ENCODE measurements at places on chromosomes 2 and 18.

DNA sequence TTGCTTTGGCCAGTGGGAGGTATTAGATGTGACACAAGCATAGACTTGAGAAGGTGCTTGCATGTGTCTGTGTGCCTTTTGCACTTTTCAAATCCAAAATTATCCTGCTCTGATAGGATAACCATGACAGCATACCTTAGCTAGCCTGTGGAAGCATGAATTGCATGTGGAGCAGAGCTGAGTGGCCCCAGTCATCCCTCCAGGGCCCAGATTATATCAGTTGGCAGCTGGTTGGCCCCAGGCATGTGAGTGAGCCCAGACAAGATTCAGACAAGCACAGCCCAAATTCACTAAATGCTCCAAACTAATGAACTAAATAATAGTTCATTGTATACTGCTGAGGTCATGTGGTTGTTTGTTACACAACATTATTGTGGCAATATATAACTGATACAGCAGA lies 18.8 kb downstream of the TACR1 start:
- no peak for DNase-seq

GRCh38 chr2:158724803-158725381 lies 70.2 kb upstream of the DAPL1 start:
- no peak for DNase-seq

DNA sequence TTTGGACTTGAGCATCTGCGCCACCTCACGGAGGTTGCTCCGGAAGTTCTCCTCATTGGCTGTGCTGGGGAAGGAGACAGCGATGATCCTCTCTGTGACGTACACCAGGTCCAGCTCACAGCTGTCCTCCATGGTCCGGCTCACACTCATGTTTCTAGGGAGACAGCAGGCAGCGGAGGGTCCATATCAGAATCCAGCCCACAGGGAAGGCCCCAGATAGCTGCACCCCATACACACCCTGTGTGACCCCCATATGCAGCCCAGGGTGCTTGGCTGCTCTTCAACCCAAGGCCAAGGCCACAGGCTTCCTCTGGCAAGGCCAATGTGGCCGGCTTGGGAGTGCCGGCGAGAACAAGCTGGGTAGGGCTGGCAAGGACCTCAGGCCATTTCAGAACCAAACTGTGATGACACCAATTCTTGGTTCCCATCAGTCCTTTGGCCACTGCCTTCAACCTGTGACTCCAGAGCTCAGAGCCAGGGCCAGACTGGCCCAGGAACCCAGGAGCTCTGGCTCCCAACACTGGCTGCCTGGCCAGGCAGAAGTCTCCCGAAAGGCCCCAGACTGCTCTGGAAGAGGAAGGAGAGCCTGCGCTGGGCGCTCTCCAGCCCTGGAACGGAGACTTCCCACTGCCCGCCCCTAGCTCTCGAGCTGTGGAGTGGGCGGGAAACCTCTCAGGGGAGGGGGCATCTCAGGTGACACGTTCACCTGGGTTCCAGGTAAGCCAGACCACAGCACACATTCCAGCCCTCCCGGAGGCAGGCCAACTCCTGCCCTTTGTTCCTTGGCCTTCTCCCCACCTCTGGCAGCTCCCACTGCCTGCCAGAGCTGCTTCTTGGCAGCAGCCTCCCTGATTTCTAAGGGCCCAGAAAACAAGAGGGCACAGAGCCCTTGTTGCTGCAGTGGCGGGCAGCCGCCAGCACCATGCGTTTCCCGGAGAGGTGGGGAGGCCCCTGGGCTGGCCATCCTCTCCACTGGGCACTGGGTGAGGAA lies 104.7 kb downstream of the TNS1 start:
- DNase-seq: no peak

DNA sequence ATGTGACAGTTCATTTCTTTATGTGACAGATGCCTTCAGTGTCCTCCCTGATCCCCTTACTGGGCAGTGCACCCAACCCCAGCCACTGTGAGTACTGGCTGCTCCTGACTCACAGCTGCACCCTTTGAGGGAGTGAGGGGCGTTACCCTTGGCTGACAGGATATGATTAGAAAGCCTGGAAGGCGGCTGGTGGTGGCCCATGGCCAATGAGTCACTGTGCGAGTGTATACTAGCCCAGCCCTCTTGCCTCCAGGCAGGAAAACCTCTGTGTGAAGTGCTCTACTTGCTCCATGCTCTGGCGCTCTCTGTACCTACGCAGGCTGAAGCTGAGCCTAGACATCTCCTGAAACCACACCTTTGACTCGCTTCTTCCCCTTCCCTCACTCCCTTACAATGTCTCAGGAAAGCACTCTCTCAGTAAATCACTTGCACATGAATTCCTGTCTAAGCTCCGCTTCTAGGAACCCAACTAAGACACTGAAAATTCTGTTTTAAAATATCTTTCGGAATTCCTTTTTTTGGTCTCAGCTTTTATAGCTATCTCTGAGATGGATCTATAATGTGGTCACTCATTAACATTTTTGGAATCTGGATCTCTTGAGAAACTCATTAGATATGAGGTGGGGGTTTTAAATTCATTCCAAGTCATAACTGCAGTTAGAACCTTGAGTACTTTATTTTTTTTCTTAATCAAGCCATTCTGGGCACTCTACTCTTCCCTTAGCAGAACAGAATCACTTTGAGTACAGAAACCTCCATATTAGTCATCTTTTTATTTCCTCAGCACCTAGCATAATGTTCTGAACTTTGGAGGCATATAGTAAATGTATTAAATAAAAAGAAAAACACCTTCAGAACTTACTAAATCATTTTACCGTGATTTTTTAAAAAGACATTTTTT lies 25.3 kb upstream of the STAM2 start:
- no peak for DNase-seq

- no peak for DNase-seq
These were observed 50.0 kb upstream of the SCG2 start for GRCh38 chr2:223652122-223652521.

DNA sequence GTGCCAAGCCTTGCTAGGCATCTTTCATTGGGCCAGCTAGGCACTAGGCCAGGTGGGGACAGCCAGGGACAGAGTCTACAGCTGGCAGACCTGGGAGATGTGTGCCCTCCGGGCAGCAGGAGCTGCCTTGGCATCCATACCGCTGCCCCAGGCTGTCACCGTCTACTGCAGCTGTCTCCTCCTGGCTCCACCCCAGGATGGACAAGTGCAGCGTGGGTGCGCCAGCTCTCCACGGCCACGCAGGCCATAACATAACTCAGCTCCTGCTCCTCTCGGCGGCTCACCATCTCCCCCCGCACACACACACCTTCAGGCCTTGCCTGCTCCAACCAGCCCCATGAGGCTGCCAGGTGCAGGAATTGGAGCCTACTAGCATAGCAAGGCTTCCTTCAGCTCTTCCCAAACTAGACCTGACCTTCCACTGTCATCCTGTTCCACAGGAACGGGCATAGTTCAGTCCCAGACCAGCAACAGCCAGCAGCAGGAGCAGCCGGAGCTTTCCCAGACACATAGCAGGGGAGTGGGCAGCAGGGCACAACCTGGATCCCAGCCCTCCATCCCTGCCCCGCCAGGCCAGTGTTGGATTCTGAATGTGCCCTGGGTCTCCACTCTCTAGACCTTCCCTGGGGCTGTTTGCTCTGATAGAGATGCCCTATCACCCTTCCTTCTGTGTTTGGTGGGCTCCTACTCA lies 2.5 kb upstream of the ADRA2B start:
- DNase-seq: no peak

- DNase-seq: no peak
These were observed 17.3 kb upstream of the EPC2 start for GRCh38 chr2:148627224-148627623.

DNA sequence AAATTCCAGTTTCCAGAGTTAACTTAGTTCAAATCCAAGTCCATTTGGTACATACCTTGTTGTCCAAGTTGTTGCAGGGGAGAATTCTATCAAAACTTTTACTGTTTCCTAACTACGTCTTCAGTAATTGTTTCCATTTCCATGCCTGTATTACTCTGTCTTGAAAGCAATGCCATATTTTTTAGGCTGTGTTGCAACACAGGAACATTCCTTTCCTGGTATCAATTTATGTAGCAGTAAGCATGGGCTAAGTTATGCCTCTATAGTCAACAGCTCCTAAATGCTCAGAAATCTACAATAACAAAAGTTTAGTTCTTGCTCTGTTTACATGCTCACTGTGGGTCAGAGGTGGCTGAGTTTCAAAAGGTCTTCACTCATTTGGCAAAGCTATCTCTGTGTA lies 1943.8 kb upstream of the PIK3C3 start:
- no peak for DNase-seq

DNA sequence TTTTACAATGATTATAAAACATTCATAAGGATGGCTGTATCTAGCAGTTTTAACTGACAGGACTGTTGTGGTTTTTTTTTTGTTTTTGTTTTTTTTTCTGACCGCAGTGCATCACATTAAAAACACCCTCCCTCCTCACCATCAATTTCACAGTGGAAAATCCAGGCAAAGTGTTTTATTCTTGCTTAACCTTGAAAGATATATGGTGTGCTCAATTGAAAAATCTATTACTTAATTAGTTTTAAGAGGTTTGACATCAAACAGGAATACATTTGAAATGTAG lies 250.7 kb downstream of the DLGAP1 start:
- DNase-seq: no peak

- DNase-seq: no peak
These were observed 17.6 kb downstream of the ADAM17 start for GRCh38 chr2:9538000-9538507.

DNA sequence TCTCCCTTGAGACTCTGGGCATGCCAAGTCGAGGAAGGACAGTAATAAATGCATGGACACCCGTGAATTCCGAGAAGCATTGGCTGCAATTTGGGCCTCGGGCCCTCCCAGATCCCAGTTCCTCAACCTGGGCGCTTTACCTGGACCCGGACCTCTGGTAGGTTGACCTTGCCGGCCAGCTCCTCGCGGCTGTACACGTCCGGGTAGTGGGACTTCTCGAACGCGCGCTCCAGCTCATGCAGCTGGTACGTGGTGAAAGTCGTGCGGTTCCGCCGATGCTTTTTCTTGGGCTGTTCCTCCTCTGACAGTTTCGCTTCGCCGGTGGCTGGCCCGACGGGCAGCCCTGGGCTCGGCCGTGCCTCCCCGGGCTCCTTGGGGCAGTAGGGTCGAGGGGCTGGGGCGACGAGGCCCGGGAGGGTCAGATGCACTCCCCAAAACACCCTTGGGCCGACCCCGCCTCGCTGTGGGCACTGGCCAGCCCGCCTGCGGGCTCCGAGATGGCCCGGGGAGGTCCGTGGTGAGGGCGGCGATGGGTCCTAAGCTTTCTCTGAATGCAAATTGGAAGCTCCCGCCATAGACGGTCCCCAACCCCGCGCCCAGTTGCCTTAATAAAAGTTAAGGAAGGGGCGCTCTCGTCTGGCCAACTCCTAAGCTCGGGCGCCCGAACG lies 899 bp downstream of the RAX start:
- DNase-seq: no peak

DNA sequence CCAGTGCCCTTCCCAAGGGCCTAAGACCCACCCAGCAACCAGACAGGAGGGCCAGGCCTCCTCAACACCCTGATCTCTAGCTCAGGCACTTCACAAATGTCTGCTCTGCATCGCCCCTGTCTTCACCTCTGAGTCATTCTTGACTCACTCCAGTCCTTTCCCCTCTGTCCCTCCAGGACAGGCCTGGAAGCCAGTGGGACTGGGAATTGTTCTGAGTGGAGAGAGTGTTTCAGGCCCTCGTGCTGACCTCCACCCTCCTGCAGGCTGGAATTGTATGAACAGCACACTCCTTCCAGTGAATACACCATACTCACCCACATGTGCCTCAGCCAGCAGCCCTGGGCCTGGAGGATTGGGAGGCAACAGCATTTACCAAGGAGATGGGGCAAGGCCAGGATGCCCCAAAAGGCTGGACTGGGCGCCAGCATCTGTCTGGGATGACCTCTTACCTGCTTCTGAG lies 304.2 kb downstream of the CYP26B1 start:
- no peak for DNase-seq

- no peak for DNase-seq
These were observed 4.9 kb downstream of the ERFE start for GRCh38 chr2:238163481-238164198.

GRCh38 chr2:120711694-120712093 lies 24.0 kb upstream of the GLI2 start:
- DNase-seq: no peak

- no peak for DNase-seq
These were observed 257.9 kb downstream of the PTPRM start for GRCh38 chr18:7824970-7825369.

GRCh38 chr2:39099870-39100728 lies 20.8 kb downstream of the SOS1 start:
- DNase-seq: no peak

GRCh38 chr18:43589611-43590151 lies 312.4 kb upstream of the SYT4 start:
- no peak for DNase-seq

DNA sequence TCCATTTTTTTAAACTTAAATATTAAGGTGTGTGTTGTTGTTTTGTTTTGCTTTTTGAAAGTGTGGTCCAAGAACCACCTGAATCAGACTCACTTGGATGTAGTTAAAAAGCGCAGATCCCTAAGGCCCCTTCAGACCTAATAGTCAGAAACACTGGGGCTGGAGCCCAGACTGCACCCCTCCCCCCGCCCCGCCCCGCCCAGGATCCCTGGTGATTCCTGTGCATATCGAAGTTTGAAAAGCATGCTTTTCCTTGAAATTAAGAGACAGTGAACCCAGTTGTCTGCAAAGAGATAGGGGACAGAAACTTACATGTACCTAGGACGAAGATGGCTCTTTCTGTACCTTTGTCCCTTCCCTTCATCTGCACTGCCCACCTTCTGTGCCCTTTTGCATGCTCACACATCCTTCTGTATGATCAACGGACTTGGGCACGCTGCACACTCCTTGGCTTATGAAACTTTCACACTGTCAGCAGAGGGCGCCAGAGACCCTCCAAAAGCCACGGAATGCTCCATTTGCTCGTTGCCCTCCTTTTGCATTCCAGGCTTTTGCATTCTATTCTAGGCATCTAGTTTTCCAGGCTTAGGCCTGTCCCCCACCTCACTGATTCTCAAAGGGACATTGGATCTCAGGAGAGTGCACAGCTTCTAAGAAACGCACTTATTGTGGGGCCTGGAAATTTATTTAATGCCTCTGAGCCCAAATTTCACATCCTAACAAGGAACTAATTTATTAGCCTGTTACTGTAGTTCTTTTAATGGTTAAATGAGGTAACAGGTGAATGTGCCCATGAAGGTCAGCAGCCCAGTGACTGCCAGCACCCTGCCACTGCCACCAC lies 32.8 kb upstream of the SLC14A1 start:
- DNase-seq: peak; percentile 58

DNA sequence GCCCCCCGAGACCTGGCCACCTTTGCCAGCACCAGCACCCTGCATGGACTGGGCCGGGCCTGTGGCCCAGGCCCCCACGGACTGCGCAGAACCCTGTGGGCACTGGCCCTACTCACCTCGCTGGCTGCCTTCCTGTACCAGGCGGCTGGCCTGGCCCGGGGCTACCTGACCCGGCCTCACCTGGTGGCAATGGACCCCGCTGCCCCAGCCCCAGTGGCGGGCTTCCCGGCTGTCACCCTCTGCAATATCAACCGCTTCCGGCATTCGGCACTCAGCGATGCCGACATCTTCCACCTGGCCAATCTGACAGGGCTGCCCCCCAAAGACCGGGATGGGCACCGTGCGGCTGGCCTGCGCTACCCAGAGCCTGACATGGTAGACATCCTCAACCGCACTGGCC lies 554 bp downstream of the ASIC4 start:
- DNase-seq: no peak
